Activated naive CD4-positive, alpha-beta T cell treated with anti-CD3 and anti-CD28 coated beads for 36 hours (primary cell): ENCODE measurements at places on chromosomes 4 and X. TPM values are rescaled to one million over a fixed set of nuclear protein-coding genes. Genes with fewer than 3 reads are reported as not detected.

DNA sequence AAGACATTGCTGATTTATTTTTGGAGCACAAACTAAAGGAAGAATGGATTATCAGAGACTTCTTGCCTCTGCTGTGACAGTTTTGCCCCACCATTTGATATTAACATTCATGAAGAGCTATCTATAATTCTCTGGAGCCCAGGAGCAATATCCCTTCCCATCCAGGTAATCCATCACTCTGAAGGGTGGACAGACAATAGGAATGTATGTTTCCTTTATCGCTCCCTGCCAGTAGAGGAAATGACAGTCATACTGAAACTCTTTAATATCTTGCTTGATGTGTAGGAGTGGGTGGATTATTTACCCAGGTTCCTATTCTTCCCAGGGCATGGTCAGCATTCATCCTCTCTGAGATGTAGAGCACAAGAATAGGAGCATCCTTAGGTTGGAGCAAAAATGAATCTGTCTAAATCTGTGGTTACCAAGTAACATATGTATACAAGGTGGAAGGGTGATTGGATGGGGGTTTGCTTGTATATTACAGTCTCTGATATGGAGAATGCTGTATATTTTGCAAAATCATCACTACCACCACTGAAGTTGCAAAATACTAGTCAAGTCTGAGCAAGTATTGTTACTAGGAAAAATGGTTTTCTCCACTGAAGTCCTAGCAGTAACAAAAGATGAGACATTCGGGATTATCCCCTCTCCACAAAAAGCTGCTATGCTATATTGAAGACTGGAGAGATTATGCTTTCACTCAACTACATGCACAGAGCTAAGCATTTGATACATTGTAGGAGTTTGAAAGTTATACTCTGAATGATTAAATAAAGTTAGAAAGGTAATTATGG is 151.6 kb downstream of the CBLL2 start:
- DNase-seq = no peak

DNA sequence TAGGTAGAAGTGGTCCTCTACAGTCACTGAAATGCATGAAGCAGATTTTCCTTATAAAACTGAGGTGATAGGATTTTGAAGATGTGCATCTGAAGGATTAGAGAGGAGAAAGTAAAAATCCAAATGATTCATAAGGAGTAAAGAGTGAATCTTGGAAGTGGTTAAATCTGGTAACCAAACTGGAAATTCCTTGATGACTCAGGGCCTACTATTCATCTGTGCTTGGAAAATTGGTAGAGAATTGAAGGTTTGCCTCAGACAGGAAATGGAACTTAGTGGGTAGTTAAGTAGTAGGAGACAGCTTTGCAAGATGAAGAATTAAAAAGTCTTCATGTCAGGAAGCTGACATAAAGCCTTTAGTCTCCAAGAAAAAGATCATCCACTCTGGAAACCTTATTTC is 368.9 kb upstream of the CTSO start:
- DNase-seq = no peak

- no peak for DNase-seq
Observed at GRCh38 chrX:17038681-17039161, 92.3 kb downstream of the REPS2 start.

GRCh38 chr4:53646795-53647194 is 55.5 kb upstream of the LNX1 start:
- DNase-seq = no peak

DNA sequence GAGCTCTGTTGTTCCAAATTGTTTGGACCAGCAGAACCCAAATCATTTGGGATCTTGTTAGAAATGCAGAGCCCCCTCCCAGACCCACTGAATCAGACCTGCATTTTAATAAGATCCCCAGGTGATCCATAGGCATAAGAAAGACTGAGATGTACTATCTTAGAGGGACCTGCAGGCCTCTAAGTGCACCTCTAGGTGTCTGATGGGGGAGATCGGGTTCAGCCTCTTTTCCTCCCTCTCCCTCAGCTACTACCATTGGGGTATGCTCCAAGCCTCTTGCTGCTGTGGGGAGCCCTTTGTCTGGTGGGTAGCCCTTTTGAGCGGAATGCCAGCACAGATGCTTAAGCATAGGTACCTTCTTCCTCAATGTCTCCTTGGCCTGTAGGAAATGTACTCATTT is 63.8 kb upstream of the RPS6KA3 start:
- DNase-seq = no peak

DNA sequence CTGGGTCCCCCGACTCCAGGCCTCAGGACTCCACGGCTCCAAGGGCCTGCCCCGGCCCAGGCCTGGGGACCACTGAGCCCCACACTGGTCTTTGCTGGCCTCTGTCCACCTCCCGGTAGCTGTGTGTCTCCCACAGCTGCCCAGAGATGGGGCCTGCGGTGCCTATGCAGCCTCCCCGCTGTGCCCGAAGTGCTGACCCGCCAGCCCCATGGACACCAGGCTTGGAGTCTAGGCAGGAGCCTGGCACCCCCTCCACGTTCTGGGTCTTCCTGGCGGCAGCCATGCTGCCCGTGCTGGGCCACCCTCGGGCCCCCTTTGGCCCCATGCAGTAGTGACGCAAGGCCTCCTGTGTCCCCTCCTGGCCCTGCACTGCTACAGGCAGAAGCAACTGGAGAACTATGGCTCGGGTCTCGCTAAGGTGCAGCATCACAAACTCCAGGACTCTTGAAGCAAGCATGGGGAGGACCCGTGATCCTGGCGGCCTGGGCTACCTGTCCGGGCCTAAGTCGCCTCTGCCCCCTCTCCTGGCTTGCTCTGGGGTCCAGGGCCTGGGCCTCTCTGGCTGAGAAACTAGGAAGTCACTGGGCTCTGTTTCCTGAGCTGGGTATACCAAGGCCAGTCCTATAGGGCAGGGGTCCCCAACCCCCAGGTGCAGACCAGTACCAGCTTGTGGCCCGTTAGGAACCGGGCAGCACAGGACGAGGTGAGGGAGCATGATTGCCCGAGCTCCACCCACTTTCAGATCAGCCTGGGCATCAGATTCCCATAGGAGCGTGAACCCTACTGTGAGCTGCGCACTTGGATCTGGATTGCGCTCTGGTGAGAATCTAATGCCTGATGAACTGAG is 917 bp downstream of the MYL5 start:
- peak; percentile 26 for DNase-seq

The SSR4 gene
- 148 TPM for total RNA-seq

DNA sequence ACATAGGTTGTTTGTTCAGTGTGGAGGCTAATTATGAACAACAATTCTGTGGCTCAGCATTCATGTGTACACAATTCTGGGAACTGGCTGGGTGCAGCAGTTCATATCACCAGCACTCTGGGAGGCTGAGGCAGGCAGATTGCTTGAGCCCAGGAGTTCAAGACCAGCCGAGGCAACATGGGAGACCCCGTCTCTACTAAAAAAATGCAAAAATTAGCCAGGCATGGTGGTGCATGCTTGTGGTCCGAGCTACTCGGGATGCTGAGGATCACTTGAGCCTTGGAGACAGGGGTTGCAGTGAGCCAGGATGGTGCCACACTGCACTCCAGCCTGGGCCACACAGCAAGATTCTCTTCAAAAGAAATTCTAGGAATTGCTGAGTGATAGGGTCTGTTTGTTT is 4.5 kb upstream of the PPP2R2C start:
- DNase-seq = no peak

The PCSK1N gene
- 1.7 TPM for total RNA-seq

DNA sequence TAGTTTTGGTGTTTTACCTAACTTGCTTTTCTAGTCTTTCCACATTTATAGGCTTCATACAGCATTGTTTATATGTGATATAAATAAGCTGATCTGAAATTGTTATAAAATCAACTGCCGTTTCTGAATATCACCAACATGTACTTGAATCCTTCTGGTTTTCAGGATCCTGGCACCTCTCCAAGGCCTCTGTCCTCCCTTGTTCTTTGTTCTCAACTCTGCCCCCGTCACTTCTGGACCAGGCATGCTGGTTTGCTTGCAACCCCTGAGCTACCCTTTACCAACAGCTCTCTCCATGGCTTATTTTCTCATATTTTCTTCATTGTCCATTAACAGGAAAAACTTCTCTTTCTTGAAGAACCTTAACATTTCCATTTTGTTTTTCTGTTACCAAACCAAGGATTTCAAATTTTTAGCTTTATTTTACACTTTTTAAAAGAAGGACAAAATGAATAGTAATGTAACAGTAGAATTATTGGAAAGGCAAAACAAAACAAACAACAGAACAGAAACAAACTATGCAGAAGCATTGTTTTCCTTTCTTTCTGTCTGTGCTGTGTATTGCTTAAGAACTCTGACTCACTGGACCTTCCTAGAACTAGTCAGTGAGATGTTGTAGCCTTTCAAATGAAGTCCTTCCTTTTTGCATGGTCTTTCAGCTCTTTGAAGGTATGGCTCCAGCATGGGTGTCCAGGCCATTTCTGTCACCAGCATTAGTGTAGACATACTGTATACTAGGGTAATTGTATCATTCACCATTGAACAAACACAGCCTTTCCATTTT is 44.8 kb downstream of the BANK1 start:
- DNase-seq = no peak
